Caco-2 (cell line): ENCODE measurements at places on chromosomes 6 and 20. TPM values are rescaled to one million over a fixed set of nuclear protein-coding genes. Genes with fewer than 3 reads are reported as not detected.

Gene COL21A1
- 1.2 and 1.3 TPM in 2 replicates for total RNA-seq

DNA sequence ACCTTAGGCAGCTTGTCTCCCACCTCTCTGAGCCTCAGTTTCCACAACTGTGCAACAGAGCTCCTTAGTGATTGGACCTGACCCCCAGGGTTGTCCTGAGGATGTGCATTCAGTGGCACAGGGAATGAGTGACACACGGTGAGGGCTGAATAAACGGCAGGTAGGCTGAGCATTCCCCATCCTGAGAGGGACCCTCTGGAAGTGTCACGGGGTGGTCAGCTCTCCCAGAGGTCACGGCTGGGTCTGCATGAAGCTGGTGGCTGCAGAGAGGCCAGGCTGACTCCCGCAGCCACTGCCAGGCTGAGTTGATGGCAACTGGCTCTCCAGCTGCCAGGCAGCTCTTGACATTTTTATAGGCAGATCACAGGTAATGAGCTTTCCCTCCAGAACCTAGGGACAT lies 42.5 kb downstream of the CD40 start:
- no peaks in the 10 kb centered on the region for H3K36me3 ChIP-seq
- no peaks in the 10 kb centered on the region for H3K4me1 ChIP-seq
- DNase-seq: no peak

Gene SALL4
- total RNA-seq: 75.8 and 84.5 TPM in 2 replicates

Gene SLPI
- 3.0 TPM in 2 replicates for total RNA-seq

DNA sequence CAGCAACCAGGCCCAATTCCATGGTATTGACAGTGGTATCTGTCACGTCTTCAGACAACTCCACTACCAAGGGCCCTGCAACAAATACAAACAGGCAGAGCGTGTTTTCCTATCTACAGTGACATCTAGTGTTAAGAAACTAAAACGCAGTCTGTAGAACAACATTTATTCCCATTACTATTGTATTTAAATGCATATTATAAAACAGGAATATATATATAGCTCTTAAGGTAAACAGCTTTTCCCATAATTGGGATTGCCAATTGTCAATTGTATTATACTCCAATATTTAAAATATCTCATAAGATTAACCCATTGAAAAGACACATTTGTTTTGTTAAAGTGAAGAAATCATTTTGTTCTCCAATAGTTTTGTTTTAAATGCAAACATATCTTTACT lies 97.2 kb downstream of the KIF16B start:
- no peaks in the 10 kb centered on the region for H3K27me3 ChIP-seq
- no peak overlapping the region for H3K4me3 ChIP-seq
- no peak overlapping the region for H3K27ac ChIP-seq
- H3K4me1 ChIP-seq: peaks cover 76% of the 10 kb centered on the region
- DNase-seq: peak; percentile 43
- no peaks in the 10 kb centered on the region for H3K36me3 ChIP-seq

Gene HMGA1
- 301 and 322 TPM in 2 replicates for total RNA-seq

DNA sequence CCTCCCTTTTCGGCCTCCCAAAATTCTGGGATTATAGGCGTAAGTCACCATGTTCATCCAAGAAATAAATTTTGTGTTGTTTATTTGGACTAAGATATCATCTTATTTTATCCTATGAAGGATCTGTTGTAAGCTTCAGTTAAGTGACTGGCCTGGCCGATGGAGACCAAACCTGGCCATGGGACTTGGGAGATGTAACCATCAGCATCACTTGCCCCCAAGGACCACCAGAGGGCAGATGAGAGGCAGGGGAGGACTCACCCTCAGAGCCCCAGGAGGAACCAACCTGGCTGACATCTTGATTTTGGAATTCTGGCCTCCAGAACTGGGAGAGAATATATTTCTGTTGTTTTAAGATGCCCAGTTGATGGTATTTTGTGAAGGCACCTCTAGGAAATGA lies 266.7 kb downstream of the CDH26 start:
- H3K4me1 ChIP-seq: no peaks in the 10 kb centered on the region
- DNase-seq: peak; percentile 63
- H3K27ac ChIP-seq: no peak overlapping the region
- H3K36me3 ChIP-seq: no peaks in the 10 kb centered on the region
- H3K27me3 ChIP-seq: peaks cover 1% of the 10 kb centered on the region
- H3K4me3 ChIP-seq: no peak overlapping the region

Gene PTCHD4
- not detected in 2 replicates for total RNA-seq

- H3K4me1 ChIP-seq: no peaks in the 10 kb centered on the region
- peaks cover 1% of the 10 kb centered on the region; the same call in 1 of the 2 replicates for H3K27me3 ChIP-seq
- no peak overlapping the region for H3K27ac ChIP-seq
- DNase-seq: no peak
- no peaks in the 10 kb centered on the region for H3K36me3 ChIP-seq
Observed at GRCh38 chr6:39770446-39770845, 21.7 kb upstream of the DAAM2 start.

DNA sequence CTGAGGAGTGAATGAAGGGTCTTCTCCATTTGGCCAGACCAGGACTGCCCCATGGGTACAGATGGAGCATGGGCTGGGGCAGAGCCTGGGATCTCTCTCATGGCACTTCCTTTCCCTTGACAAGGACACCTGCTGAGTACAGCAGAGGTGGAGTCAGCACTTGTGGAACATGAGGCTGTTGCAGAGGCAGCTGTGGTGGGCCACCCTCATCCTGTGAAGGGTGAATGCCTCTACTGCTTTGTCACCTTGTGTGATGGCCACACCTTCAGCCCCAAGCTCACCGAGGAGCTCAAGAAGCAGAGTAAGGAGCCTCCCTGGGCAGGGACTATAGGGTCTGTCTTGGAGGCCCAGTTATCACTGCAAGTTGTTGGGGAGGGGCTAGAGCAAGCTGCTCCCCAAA lies 29.6 kb downstream of the GSS start:
- no peaks in the 10 kb centered on the region; the same call in 1 of the 2 replicates for H3K4me1 ChIP-seq
- H3K36me3 ChIP-seq: peaks cover 7% of the 10 kb centered on the region; the same call in 1 of the 2 replicates

- no peaks in the 10 kb centered on the region; the same call in 1 of the 2 replicates for H3K27me3 ChIP-seq
- no peak overlapping the region for H3K4me3 ChIP-seq
- no peak for DNase-seq
- peaks cover 11% of the 10 kb centered on the region; the same call in 1 of the 2 replicates for H3K4me1 ChIP-seq
- H3K27ac ChIP-seq: no peak overlapping the region
Observed at GRCh38 chr6:125753218-125753936, 3.9 kb downstream of the HEY2 start.

DNA sequence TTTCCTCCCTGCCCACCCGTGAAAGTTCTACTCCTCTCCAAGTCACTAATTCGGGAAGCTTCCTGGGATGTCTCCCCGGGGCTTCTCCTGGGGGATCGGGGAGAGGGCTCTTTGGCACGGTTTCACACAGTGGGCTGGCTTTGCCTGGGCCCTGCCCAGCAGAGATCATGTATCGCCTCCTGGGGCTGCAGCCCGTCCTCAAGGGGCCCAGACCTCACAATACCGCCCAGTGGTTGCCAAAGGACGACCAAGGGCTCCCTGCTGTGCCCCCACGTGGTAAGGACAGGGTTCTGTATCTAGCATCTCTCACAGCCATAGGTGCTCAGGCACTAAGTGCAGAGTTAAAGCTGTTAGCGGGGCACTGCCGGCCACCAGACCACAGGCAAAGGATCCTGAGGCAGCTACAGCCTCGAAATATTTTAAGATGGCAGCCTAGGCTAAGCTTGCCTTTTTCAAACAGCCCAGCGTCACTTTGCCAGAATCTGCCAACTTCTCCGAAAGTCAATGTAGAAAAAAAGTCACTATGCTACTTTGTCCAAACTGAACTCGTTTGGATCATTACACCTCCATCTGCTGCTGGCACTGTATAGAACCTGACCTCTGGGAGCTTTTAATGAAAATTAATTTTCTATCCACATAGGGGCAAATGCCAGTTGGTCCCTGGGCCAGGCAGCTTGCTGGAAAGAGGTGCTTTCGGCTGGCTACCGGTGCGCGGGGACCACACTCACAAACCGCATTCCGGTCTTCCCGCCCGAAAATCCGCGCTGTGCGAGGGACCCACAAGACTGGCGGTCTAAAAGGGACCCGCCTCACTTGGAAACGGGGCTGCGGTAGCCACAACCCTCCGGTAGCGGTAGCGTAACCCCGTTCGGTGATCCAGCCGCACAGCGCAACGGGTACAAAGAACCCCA lies 1.3 kb upstream of the NNAT start:
- peaks cover 9% of the 10 kb centered on the region for H3K4me1 ChIP-seq
- H3K27ac ChIP-seq: no peak overlapping the region
- H3K27me3 ChIP-seq: no peaks in the 10 kb centered on the region
- H3K4me3 ChIP-seq: no peak overlapping the region
